Osteoblast (primary cell): ENCODE measurements at places on chromosomes 11 and 22. TPM values are rescaled to one million over a fixed set of nuclear protein-coding genes. Genes with fewer than 3 reads are reported as not detected.
A peak's percentile ranks its signal among the peaks of the same experiment; 100 is the strongest.

DNA sequence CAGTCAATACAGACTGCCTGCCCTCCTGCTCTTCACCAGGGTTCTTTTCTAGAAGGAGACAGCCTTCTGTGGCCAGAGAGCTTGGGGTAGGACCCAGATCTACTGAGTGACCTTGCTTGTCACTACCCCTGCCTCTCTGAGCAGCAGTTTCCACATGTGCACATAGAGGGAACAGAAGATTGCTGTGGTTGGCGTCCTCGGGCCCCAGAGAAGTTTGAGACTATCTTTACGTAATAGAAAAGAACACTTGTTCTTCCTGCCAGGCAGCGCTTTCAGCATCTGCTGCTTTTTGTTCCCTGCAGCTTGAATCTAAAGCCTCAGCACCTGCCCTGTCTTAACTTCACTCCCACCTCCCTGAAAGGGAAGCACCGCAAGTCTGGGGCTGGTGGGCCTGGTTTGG lies 1.9 kb upstream of the FKBP2 start:
- peaks cover 28% of the 10 kb centered on the region for H3K4me1 ChIP-seq
- H3K4me3 ChIP-seq: no peak overlapping the region
- no peaks in the 10 kb centered on the region for H3K27me3 ChIP-seq
- no peak for DNase-seq

The TMEM121B gene
- total RNA-seq: under 0.01 TPM in 1 of 2 replicates, not detected in the other

DNA sequence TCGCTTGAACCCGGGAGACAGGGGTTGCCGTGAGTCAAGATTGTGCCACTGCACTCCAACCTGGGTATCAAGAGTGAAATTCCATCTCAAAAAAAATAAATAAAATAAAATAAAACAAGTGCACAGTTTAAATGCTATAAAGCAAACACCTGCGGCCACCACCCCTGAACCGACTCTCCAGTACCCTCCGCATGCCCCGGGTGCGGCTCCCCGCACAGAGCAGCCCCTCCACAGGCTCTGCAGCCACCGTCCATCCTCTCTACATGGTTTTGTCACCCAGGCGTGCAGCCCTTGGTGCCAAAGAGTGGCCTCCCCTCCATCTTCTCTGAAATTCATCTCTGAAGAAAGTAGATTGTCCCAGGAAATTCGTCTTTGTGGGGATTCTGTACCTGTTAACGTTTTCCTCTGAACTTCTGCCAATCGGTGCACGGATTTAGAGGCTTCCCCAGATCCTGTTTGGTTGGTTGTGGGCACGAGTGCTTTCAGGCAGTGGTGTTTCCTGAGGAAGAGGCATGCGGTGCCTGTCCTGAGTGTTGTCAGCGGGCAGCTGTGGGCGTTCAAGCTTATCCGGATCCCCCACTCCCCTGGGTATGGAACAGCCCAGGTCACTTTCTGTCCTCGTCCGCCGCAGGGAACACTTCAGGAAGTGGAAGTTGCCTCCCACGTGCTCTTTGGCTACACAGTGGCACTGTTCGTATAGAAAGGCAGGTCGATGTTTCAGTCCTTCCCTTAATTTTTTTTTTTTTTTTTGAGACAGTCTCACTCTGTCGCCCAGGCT lies 4.1 kb downstream of the MIOX start:
- no peak overlapping the region for H3K27ac ChIP-seq
- no peaks in the 10 kb centered on the region for H3K4me1 ChIP-seq
- H3K4me3 ChIP-seq: no peak overlapping the region
- H3K36me3 ChIP-seq: no peaks in the 10 kb centered on the region

DNA sequence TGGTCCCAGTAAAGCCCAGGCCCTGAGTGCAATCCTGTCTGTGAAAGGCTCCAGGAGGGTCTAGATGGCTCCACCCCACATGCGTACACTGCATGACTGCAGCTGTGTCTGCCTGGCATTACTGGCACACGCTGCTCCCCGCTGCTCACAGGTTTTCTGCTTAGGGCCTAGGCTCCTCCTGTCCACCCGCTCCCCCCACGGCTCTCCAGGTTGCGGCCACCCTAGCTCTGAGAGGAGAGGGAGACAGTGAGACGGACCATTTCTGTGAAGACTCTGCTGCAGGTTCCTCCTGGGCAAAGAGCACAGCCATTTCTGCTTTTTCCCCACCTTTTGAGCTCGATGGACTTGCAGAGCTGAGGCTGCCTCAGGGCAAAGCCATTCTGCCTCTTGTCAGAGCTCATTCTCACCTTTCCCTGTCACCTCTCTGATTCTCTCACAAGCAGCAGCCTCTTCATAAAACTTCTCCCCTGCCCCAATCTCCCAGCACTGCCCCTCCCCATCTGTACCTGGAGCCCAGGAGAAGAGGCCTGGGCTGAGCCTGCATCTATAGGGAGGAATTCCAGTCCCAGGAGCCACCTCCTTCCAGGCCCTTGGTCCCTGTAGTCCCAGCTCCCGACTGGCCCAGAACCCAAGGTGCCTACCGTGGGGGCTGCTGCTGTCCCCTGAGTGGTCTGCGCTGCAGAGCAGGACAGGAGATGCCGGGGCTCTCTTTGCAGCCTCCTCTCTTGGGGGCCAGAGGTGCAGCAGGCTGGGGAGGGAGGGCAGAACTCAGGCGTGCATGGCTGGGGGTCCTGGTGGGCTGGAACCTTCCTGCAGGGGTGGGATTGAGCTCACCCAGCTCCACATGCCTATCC lies 433.7 kb upstream of the B3GAT1 start:
- H3K27me3 ChIP-seq: no peaks in the 10 kb centered on the region
- H3K36me3 ChIP-seq: no peaks in the 10 kb centered on the region
- H3K4me3 ChIP-seq: no peak overlapping the region
- no peak overlapping the region for H3K27ac ChIP-seq
- no peaks in the 10 kb centered on the region for H3K4me1 ChIP-seq

DNA sequence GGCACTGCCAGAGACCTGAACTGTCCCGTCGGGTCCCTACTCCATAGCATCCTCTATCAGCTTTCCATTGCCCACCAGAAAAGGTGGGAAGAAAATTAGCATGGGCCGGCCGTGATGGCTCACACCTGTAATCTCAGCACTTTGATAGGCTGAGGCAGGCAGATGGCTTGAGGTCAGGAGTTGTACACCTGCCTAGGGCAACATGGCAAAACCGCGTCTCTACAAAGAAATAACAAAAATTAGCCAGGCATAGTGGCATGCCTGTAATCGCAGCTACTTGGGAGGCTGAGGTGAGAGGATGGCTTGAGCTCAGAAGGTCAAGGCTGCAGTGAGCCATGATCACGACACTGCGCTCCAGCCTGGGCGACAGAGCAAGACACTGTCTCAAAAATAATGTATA lies 3.5 kb downstream of the SLC25A18 start:
- H3K4me1 ChIP-seq: peaks cover 33% of the 10 kb centered on the region
- no peak for DNase-seq
- no peak overlapping the region for H3K4me3 ChIP-seq
- no peaks in the 10 kb centered on the region for H3K36me3 ChIP-seq

The CABP7 gene
- not detected in 2 replicates for total RNA-seq

The AQP11 gene
- total RNA-seq: 2.9 and 4.4 TPM in 2 replicates

GRCh38 chr11:59158206-59159068 lies 13.5 kb upstream of the DTX4 start:
- peaks cover 7% of the 10 kb centered on the region for H3K27me3 ChIP-seq
- DNase-seq: no peak
- no peak overlapping the region for H3K27ac ChIP-seq
- H3K4me3 ChIP-seq: peak overlapping the region; percentile 23

DNA sequence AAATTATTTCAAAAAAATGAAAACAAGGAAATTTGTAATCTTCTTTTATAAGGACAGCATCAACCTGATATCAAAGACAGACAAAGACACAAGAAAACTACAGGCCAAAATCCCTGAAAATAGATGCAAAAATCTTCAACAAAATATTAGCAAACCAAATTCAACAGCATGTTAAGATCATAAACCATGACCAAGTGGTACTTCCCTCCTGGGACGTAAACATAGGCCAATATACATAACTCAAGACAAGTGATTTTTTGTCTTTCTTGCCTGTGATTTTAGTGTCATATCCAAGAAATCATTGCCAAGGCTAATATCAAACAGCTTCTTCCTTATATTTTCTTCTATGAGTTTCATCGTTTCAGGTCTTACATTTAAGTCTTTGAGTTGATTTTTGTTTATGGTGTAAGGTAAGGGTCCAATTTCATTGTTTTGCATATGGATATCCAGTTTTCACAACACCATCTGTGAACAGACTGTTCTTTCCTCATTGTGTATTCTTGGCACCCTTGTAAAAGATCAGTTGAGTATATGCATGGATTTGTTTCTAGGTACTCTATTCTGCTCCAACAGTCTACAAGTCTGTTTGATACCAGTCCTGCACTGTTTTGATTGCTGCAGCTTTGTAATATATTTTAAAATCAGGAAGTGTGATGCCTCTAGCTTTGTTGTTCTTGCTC lies 50.0 kb downstream of the SBF2 start:
- DNase-seq: no peak
- H3K27me3 ChIP-seq: no peaks in the 10 kb centered on the region
- H3K36me3 ChIP-seq: peaks cover 8% of the 10 kb centered on the region

DNA sequence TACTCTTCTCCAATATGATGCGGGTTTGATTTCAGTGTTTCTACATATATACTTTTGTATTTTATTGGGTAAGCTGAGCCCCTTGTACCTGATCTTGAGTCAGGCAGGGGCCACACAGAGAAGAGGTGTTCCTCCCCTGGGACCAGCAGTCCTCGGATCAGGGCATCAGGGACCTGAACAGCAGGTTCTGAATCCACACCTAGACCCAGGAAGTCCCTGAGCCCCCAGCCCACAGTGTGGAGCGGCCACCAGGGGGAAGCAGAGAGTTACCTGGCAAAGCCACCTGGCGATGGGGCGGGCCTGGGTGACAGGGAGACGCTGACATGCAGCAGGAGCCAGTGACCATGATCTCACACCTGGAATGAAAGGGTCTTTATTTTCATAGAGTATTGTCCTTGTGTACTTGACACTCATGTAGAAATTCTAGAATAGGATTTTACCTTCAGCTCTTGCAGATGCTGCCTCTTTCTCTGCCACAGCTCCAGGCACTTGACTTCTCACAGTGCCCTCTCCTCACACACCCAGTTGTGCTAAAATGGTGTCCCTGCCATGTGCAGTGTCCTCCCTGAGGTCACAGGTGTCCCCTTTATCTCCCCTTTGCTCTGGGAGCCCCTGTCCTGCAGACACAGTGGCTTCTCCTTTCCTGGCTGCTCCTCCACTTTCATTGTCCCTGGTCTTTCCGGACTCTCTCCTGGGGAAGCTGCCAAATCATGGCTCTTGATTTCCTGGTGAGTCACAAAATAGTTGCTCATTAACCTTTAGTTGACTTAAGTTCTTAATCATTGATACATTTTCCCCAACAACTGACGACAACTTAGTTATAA lies 48.5 kb downstream of the GGTLC2 start:
- no peak overlapping the region for H3K4me3 ChIP-seq
- H3K36me3 ChIP-seq: no peaks in the 10 kb centered on the region
- no peaks in the 10 kb centered on the region for H3K27me3 ChIP-seq

The UBASH3B gene
- total RNA-seq: 9.1 and 21.4 TPM in 2 replicates

- no peaks in the 10 kb centered on the region for H3K36me3 ChIP-seq
- DNase-seq: peak; percentile 91
- no peaks in the 10 kb centered on the region for H3K27me3 ChIP-seq
- peak overlapping the region; percentile 88 for H3K4me3 ChIP-seq
- peak overlapping the region; percentile 75 for H3K27ac ChIP-seq
Observed at GRCh38 chr11:14357881-14358728, 878 bp downstream of the RRAS2 start.

The CHST1 gene
- 1.1 and 1.5 TPM in 2 replicates for total RNA-seq

- H3K4me3 ChIP-seq: no peak overlapping the region
- H3K27me3 ChIP-seq: peaks cover 53% of the 10 kb centered on the region
- no peaks in the 10 kb centered on the region for H3K4me1 ChIP-seq
- DNase-seq: no peak
- H3K36me3 ChIP-seq: no peaks in the 10 kb centered on the region
Observed at GRCh38 chr22:32920734-32921133, 119.2 kb downstream of the TIMP3 start.

GRCh38 chr11:2287091-2287490 lies 14.6 kb downstream of the C11orf21 start:
- H3K27ac ChIP-seq: no peak overlapping the region
- DNase-seq: peak; percentile 32
- H3K4me1 ChIP-seq: no peaks in the 10 kb centered on the region
- H3K27me3 ChIP-seq: peaks cover 30% of the 10 kb centered on the region
- no peak overlapping the region for H3K4me3 ChIP-seq

DNA sequence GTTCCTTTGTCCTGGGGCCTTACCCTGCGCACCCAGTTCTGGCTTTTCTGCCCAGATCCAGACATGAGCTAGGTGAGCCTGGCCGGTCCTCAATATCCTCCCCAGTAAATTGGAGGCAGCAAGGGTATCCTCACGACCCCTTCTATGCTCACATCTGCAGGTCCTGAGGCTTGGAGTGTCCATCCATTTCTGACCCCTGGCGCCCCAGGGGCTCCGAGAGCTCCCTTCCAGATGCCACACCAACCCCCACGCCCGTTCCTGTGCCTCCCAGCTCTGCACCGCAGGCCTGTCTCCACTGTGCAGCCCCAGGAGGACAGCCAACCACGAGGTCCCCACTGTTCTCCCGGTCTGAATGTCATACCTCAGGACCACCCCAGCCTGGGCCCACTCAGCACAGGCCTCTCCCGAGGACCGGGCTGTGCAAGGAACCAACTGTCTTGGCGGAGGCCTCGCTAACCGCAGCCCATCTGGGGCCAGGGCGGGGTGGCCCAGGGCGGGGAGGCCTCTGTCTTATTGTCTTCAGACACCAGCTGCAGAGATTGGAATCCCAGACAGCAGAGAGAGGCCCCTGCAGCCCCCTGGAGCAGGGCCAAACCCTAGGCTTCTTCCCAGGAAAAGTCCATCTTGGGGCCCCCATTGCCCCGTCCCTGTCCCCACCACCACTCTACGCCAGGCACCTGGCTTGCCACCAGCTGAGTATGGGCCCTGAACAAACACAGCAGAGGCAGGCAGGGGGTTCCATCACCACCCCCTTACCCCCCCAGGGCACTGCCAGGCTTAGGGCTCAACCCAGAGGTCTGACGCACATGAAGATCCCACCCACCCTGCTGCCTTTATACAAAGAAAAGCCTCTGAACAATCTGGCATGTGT lies 39.3 kb downstream of the ALX4 start:
- H3K36me3 ChIP-seq: no peaks in the 10 kb centered on the region
- H3K27me3 ChIP-seq: no peaks in the 10 kb centered on the region
- H3K4me3 ChIP-seq: no peak overlapping the region

The CCDC89 gene
- 2.9 and 4.1 TPM in 2 replicates for total RNA-seq

DNA sequence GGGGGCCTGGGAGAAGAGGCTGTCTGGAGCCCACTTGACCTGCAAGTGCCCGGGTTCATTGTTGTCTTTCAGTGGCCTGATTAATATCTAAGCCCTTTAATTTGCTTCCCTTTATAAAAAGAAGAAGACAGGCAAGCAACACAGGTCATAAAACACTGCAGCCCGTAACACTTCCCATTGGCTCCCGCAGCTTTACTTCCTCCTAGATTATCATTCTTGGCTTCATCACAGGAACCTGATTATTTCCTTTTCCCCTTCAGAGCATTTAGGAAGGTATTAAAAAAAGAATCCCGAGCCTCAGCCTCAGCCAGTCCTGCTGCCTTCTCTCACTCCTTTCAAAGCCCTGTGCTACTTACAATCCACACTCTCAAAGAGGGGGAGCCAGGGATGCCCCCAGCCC lies 183.2 kb downstream of the GRIK4 start:
- DNase-seq: peak; percentile 34
- peaks cover 4% of the 10 kb centered on the region for H3K27me3 ChIP-seq
- no peak overlapping the region for H3K27ac ChIP-seq

The DEFB131B gene
- not detected in 2 replicates for total RNA-seq
